ENCODE measurements at places on chromosomes 2 and 18.

GRCh38 chr18:67260841-67261240, 255.7 kb downstream of the DSEL start:
- no peak for DNase-seq

DNA sequence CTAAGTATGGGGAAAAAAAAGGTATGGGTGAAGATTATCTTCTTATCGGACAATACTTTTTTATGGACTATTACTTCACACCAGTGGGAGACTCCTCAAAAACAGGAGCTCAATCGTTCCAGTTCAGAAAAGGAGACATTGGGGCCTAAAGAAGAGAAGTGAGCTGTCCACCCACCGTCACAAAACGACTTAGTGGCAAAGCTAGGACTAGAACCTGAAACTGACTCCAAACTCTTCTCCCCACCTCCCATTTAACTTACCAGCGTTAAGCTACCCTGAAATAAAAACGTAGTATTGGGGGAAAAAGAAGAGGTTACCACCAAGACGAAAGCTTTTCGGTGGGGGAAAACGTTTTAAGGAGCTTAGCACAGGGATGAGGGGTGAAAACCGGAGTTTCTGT, 503 bp downstream of the GTF3C3 start:
- no peak for DNase-seq

GRCh38 chr2:224816816-224817215, 100.7 kb upstream of the CCDC195 start:
- peak; percentile 57 for DNase-seq

GRCh38 chr18:13179566-13180113, 38.9 kb upstream of the LDLRAD4 start:
- DNase-seq: no peak

- DNase-seq: no peak
Measured at GRCh38 chr2:149380205-149380604, 49.8 kb downstream of the LYPD6 start.

GRCh38 chr2:9484533-9484932, 10.2 kb downstream of the IAH1 start:
- DNase-seq: no peak

DNA sequence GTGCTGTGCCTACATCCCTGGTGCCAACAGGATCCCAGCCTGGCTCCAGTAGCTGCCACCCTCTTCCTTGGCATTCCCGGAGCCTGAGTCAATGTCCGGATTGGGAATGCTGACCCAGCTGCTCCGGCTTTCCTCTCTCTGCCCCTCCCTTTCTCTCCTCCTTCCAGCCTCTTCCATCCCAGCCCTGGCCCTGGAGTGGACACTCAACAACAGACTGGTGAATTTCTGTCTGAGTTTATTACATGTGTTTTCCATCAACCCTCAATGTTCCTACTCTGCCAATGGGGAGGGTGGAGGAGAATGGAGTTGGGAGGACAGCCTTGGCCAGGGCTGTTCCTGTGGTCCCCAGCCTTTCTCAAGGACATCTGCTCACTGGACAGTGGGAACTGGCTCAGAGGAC, 917 bp upstream of the PRKAG3 start:
- DNase-seq: no peak

GRCh38 chr2:110770404-110770958, 38.1 kb downstream of the ACOXL start:
- DNase-seq: no peak

DNA sequence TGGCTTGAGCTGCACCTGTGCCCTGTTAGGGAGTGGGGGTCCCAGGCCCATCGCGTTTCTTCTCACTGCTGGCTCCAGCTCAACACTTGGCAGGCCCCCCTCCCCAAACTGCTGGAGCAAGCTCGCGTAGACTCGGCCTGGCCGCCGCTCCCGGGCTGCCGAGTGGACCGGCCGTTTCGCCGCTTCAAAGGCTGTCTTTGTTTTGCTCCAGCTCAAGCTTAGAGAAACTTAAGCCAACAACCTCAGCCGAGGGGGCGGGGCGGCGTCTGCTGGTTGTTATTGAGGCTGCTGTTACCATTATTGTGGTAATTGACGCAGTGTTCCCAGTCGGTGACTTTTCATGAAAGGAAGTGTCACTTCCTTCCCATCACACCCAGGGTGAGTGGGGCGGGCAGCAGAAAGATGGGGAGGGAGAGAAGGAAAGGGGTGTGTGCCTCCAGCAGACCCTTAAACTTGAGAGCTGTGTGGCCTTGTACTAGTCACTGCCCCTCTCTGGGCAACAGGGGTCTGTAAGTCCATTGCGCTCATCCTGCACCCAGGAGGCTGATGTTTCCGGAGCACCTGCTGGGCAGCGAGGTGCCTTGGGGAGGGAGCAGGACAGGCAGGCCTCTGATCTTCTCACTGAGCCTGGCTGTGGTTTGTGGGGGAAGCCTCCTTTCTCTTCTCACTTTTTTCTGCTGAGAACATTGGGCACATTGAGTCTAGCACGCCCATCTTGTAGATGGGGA, 2.1 kb downstream of the ARID5A start:
- DNase-seq: no peak

- DNase-seq: no peak
Measured at GRCh38 chr2:39682066-39682692, 16.5 kb downstream of the TMEM178A start.

GRCh38 chr2:217858519-217859491, 144.0 kb downstream of the TNS1 start:
- peak; percentile 96 for DNase-seq

- DNase-seq: no peak
Measured at GRCh38 chr2:101112772-101113157, 38.4 kb downstream of the TBC1D8 start.

- DNase-seq: no peak
Measured at GRCh38 chr2:133942398-133942797, 311.5 kb upstream of the MGAT5 start.

- DNase-seq: no peak
Measured at GRCh38 chr18:75179819-75180600, 28.9 kb downstream of the PTGR3 start.

DNA sequence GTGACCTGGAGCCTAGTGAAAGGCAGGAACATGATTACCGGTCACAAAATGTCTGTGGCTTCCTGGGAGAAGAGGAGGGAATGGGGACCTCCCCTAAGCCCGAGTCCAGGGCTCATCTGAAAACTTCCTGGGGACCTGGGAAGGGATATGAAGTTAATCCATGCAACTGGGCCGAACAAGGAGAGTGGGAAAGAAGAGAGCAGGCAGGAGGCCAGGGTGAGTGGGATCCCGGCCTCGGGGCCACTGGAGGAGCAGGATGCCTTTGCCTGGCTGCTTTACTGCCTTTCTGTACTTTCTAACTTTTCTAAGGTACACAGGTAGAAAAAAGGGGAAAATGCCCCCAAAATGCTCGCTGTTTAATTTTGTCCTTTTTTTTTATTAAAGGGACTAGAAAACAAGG, 43.4 kb upstream of the MAL start:
- DNase-seq: no peak

DNA sequence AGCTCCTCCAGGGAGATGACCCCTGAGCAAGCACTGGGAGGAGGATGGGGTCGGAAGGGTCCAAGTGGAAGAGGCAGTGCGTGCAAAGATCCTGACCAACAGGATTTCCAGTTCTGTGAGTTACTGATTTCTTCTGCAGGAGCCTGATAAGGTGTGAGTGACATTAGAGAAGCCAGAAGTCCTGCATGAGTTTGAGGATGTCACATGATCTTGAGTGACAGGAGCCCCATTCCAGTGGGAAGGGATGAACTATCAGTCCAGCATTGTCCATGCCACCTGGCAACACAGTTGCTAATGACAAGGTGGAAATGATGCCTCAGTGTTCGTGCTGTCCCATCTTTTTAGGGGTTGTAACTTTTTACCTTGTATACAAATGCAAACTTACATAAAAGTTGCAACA, 285.1 kb upstream of the HDAC4 start:
- DNase-seq: no peak

- peak; percentile 54 for DNase-seq
Measured at GRCh38 chr2:171347591-171348032, 86.2 kb downstream of the METTL8 start.

DNA sequence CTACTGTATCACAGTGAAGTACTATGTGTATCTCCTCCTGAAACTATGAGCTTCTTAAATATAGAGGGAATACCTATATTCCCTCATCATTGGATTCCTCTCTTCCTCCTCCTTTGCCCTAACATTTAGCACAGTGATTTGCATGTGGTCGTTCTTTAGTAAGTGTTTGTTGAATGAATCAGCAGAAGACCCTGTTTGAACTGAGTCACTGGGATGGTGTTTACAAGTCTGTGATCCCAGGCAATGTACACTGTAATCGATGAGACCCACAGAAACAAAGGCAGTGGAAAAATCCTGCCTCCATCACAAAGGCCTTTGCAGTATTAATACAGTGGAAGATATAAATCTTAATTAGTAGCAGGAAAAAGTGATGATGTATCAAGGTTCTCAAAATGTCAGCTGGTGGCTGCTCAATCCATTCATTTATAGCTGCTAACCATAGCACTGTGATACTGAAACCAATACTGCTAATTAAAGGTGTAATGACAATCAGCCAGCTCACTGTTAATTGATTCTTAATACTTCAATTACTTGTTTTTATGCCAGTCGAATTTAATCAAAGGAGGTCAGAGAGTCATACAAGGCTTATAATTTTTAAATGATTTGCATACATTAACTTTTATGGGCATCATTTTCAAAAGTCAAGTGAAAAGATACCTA, 20.8 kb upstream of the MYO3B start:
- peak; percentile 21 for DNase-seq

DNA sequence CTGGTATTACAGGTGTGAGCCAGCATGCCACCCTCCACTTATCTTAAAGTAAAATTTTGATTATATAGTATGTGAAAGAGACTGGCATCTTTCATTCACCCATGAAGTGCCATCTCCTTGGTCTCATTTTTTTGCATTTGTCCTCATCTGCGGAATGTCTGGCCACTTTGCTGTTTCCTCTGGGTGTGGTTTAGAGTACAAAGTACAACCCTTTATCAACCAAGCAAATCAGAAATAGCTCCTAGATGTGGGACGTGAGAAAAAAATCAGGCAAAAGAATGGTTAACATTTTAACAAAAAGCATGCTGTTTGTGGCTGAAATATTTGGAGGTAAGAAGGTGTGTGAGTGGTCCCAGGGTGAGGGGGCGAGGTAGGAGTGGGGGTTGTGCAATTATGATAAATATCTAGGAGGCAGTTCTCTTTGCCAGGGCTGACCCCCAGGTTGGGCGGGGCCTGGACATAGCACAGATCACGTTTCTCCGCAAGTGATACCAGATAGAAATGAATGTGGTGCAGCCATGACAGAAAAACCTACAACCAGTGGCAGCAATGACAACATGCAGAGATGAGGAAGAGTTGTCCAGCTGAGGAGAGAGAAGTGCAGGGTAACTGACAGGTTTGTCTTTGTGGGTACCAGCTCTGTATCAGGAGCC, 115.8 kb upstream of the SERTAD2 start:
- no peak for DNase-seq

- peak; percentile 65 for DNase-seq
Measured at GRCh38 chr2:173550143-173550542, 195.5 kb downstream of the CDCA7 start.

DNA sequence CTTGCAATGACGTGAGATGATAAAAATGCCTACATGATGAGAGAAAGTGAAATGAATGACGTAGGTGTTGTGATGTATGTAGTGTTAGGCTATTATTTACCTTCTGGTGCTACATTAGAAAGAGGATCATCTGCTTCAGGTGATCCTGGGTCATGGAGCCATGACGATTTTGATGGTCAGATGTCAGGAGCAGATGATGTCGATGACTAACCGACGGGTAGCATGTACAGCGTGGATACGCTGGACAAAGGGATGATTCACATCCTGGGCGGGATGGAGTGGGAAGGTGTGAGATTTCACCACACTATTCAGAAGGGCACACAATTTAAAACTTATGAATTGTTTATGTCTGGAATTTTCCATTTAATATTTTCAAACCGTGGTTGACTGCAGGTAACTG, 43.5 kb upstream of the ACVR1C start:
- no peak for DNase-seq

GRCh38 chr2:196277002-196277401, 105.6 kb upstream of the STK17B start:
- DNase-seq: no peak

- peak; percentile 3 for DNase-seq
Measured at GRCh38 chr2:55311444-55311870, 42.4 kb upstream of the MTIF2 start.

GRCh38 chr2:158042245-158042644, 59.4 kb upstream of the UPP2 start:
- DNase-seq: no peak

GRCh38 chr18:63234432-63234831, 85.1 kb downstream of the BCL2 start:
- DNase-seq: no peak

- DNase-seq: peak; percentile 12
Measured at GRCh38 chr2:165067643-165068486, 112.5 kb upstream of the SLC38A11 start.

GRCh38 chr18:11259469-11260150, 110.2 kb upstream of the PIEZO2 start:
- no peak for DNase-seq

- no peak for DNase-seq
Measured at GRCh38 chr18:76707534-76707933, 114.8 kb upstream of the ZNF236 start.

GRCh38 chr2:149068996-149069888, 30.7 kb downstream of the LYPD6B start:
- DNase-seq: peak; percentile 44

- no peak for DNase-seq
Measured at GRCh38 chr2:199057936-199058335, 399.8 kb downstream of the SATB2 start.

- no peak for DNase-seq
Measured at GRCh38 chr2:237092920-237093781, 7.5 kb downstream of the COPS8 start.

- DNase-seq: no peak
Measured at GRCh38 chr18:22914633-22915032, 18.5 kb upstream of the RBBP8 start.

DNA sequence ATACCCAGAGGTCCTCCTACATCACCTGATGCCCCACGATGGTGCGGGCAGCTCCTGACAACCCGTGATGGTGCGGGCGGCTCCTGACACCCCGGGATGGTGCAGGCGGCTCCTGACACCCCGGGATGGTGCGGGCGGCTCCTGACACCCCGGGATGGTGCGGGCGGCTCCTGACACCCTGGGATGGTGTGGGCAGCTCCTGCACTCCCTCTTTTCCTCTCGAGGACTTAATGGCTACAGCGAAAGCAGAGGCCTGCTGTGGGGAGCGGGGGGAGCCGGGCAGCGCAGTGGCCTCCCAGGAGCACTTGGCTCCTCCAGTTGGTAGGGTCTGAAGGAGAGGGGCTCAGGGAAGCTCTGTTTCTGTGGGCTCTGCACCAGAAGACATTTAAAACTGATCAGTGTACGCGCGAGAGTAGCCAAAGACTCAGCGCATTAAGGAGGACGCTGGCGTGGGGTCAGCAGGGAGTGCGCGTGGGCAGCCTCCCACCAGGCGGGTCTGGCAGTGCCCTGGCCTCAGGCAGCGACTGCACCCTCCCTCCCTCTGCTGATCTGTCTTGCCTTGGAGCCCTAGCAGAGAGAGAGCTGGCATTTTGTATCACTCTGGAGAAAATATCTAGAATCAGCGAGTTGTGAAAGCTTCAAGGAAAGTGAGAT, 464.5 kb upstream of the MYT1L start:
- DNase-seq: no peak

- no peak for DNase-seq
Measured at GRCh38 chr2:172445851-172446250, 18.5 kb downstream of the ITGA6 start.

- peak; percentile 3 for DNase-seq
Measured at GRCh38 chr18:13530879-13531387, 195.4 kb downstream of the FAM210A start.

- DNase-seq: no peak
Measured at GRCh38 chr2:118520246-118520645, 327.2 kb downstream of the EN1 start.

- DNase-seq: no peak
Measured at GRCh38 chr18:55787536-55788073, 199.6 kb upstream of the TCF4 start.

- DNase-seq: no peak
Measured at GRCh38 chr2:145253492-145253891, 733.6 kb upstream of the ZEB2 start.

Measured in fibroblast of skin of left biceps (primary cell).